LHCN-M2 (cell line): ENCODE measurements at places on chromosomes 6 and 20. TPM values are rescaled to one million over a fixed set of nuclear protein-coding genes. Genes with fewer than 3 reads are reported as not detected.
A peak's percentile ranks its signal among the peaks of the same experiment; 100 is the strongest.

The MEI4 gene
- not detected in 2 replicates for total RNA-seq

The NEURL2 gene
- 5.4 and 9.0 TPM in 2 replicates for total RNA-seq

The RSPH9 gene
- total RNA-seq, result not detected in 2 replicates

The GJA10 gene
- total RNA-seq, result not detected in 2 replicates

The MATN4 gene
- 0.23 TPM in 1 of 2 replicates, not detected in the other for total RNA-seq

The UNC5CL gene
- total RNA-seq, result under 0.01 TPM in 1 of 2 replicates, not detected in the other

The FAM83C gene
- not detected in 2 replicates for total RNA-seq

The C6orf132 gene
- total RNA-seq, result 0.45 and 0.75 TPM in 2 replicates

- no peak for DNase-seq
Observed at GRCh38 chr6:43780941-43781928, 11.2 kb downstream of the VEGFA start.

DNA sequence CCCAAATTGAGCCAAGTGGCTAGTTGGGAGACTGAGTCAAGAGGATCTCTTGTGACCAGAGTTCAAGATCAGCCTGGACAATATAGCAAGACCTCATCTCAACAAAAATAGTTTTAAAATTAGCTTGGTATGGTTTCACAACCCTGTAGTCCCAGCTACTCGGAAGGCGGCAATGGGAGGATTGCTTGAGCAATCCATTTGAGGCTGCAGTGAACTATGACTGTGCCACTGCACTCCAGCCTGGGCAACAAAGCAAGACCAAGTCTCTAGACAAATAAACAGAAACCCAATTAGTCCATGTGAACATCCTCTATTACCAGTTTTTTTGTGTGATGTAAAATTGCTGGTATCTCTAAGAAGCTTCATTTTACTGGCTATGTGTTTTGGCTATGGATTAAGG is 106.2 kb downstream of the TULP4 start:
- no peak for DNase-seq

DNA sequence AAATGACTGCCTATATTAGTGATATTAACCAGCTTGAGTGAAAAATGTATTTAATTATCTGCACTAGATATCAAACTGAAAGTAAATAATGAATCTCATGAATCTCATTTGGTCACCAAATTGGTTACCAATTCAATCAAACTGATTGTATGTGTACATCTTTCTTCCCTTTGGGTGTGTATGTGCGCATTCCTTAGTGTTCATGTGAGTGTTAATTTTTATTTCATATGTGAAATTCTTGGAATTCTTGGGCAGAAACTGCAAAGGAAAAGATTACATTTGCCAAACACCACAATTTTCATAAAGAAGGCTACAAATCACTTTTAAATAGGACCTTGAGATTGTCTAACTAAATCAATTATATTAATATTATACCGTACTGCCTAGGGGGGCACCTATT is 648.4 kb upstream of the MARCKS start:
- no peak for DNase-seq

DNA sequence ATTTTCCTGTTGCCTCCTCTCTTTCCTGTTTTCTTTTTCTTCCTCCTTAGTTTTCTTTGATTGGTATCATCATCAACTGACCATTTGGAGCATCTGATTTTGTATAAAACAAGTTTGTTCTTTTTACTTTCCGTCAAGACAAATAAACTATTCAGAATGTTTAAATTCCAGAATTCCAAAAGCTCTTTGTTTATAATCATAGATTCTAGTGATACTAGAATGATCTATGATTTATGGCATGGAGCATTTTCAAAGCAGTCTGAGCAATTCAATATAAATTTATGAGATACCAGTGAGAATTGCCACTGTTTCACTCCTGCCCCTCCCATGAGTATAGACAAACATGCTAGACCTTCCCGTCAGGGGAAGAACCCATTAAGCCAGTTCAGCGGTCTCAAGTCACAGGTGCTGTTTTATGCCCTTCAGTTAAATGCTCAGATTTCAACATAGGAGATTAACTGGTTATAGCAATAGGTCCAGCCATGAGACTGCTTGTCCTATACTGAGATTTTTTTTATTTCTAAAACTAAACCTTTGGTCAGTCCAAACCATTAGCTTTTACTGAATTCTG is 60.7 kb downstream of the GRIK2 start:
- DNase-seq, result peak; percentile 7

DNA sequence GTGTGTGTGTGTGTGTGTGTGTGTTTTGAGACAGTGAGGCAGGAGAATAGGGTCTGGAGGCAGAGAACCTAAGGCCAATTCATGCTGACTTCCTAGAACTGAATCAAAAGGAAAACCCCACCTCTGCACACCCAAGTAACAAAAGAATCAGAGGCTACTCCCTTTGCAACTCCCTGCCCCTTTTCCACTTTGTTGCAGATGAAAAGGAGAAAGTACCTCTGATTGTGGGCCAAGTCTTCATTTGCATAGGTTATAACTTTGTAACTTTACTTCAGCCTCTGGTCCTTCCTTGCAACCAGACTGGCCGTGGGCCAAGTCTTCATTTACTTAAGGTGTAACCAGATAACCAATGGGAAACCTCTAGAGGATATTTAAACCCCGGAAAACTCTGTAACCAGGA is 168.8 kb downstream of the EYA2 start:
- no peak for DNase-seq

DNA sequence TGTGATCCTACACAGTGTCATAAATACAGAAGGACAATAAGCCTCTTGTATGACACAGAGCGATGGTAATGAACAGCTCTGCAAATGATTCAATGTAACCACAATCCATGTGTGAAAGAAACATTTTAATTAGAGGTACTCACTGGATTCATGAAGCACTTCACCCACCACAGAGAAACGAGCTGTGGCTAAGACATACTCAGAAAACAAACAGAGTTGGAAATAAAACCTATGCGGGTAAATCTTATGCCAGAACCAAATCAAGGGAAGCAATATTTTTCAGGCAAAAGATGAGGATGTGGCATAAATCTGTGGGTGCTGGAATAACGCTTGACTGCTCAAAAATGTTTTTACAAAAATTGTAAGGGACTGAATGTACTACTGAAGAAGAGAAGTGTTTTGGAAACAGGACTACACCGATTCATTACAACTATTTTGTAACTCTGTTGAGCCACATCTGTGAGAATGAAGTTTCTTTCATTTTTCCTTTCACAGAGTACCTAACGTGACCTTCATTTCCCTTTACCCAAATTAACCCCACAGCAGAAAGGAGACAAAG is 112.1 kb downstream of the WDR27 start:
- DNase-seq, result peak; percentile 77

DNA sequence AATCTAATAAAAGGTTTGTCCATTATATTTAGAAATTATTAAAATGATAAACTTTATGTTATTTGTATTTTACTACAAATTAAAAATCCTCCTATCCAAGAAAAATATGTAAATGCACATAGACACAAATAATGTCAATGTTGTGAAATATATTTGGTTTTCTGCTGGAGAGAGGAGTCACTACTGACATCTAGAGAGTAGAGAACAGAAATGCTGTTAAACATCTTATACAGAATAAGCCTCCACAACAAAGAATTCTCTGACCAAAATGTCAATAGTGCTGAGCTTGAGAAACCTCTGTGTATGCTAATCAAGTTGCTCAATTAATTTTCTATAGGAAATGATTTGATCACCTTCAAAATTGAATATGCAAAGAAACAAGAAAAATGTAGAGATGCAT is 12.4 kb downstream of the HTR1B start:
- peak; percentile 63 for DNase-seq

DNA sequence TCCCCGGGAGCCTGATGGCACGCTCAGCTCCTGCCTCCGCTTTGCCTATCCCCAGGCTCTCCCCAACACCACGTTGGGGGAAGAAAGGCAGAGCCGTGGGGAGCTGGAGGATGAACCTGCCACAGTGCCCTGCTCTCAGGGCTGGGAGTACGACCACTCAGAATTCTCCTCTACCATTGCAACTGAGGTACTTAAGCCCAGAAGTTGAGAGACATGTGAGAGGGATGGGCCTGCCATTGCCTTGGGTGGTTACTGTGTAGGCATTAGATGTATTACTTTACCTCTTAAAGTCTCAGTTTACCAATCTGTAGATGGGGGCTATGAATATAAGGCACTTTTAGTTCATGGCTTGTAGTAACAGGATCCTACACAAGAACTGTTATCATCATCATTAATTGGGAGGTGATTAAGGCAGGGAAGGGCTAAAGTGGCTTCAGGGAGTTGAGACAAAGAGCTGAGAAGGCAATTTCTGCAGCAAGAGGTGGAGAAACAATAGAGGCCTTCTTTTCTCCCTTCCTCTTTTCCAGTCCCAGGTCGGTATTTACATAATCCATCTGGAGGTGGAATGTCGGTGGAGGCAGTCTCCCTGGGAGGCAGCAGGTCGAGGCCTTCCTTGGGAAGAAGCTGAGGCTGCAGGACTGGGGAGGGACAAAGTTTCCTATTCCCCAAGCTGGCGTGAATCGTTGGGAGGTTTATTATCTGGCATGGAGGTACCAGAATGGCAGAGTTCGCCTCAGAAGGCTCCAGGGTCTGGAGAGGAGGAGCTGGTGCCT is 691 bp downstream of the SLC22A7 start:
- no peak for DNase-seq

- DNase-seq, result no peak
Observed at GRCh38 chr20:20683481-20684321, 28.7 kb downstream of the RALGAPA2 start.
